ENCODE measurements at places on chromosomes 4 and X. TPM values are rescaled to one million over a fixed set of nuclear protein-coding genes. Genes with fewer than 3 reads are reported as not detected.

DNA sequence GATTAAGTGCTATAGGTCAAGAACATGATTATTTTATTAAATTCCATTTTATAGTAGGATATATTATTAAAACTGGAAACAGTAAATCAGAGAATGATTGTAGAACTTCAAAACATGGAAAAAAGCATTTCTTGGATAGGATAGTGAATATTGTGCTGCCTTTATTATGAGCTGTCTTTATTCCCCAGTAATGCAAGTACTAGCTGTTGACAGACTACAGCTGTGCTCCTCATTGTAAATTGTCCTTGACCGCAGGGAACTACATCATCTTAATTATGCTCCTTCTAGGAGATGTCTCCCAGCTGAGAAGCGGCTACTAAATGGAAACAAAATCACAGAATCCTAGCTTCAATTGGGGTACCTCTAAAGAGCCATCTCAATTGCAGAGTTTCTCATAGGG lies 1457.2 kb upstream of the PCDH7 start:
- H3K4me3 ChIP-seq = no peak overlapping the region
- DNase-seq = no peak
- H3K27me3 ChIP-seq = no peaks in the 10 kb centered on the region
- no peaks in the 10 kb centered on the region for H3K36me3 ChIP-seq
- H3K4me1 ChIP-seq = no peaks in the 10 kb centered on the region

HELT gene
- total RNA-seq = not detected

DNA sequence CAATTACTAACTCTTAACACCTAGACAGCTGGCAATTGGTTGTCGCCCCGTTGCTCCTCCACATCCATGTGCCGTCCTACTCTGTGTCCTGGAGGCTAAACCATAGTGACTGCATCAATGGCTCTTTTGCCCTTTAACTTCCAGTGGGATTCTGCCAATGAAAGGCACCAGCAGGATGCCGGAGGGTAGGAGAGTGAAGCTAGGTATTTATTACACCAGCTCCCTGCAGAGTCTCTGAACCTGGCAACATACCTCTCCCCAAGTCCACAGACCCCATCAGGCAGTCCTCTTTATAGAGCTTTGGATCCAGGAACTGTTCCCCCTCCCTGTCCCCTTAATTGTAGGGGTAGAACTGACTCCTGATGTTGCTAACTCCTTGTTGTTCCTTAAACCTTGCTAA lies 426.8 kb downstream of the HNRNPD start:
- no peaks in the 10 kb centered on the region for H3K27me3 ChIP-seq
- H3K27ac ChIP-seq = no peak overlapping the region
- no peaks in the 10 kb centered on the region for H3K36me3 ChIP-seq
- H3K4me3 ChIP-seq = no peak overlapping the region
- H3K4me1 ChIP-seq = no peaks in the 10 kb centered on the region
- DNase-seq = no peak

GRCh38 chrX:115134382-115134781 lies 54.8 kb upstream of the RBMXL3 start:
- DNase-seq = no peak
- H3K27me3 ChIP-seq = no peaks in the 10 kb centered on the region
- no peak overlapping the region for H3K27ac ChIP-seq

DNA sequence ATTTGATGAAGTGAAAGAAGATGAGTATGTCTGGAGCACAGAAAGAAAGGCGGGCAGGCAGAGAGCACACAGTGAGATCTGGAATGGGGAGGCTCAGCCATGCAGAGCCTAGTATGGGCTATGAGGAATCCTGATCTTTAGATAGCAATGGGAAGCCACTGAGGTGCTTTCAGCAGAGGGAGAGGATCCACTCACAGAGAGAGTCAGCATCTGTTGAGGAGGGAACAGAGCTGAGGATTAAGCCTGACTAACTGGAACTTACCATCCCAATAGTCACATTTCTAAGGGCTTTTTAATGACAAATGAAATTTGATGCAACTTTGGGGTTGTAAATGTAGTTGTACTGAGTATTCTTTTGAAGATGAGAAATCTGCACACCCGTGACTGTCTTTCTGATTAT lies 20.6 kb upstream of the FGFBP2 start:
- H3K27me3 ChIP-seq = no peaks in the 10 kb centered on the region
- DNase-seq = no peak
- peaks cover 61% of the 10 kb centered on the region for H3K36me3 ChIP-seq
- no peaks in the 10 kb centered on the region for H3K4me1 ChIP-seq

GRCh38 chr4:187811591-187811990 lies 184.0 kb upstream of the ZFP42 start:
- DNase-seq = no peak
- no peak overlapping the region for H3K4me3 ChIP-seq
- no peaks in the 10 kb centered on the region for H3K4me1 ChIP-seq
- no peaks in the 10 kb centered on the region for H3K27me3 ChIP-seq
- H3K27ac ChIP-seq = no peak overlapping the region
- no peaks in the 10 kb centered on the region for H3K36me3 ChIP-seq

DNA sequence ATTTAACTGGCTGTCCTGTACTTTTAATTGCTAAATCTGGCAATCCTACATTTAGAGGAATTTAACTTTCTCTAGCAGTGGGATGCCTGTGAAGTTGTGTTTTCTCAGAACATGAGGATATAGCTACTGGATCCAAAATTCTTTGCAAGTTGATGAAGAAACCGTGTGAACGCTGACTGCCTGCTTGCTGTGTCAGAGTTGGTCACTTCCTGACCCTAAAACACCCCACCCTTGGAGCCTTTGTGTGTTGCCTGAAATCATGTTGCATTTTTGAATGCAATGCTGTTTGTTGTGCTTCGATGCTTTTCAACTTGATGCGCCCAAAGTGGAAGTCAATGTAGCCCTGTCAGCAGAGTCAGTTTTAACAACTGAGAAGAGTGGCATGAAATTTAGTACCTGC lies 211.2 kb downstream of the ANK2 start:
- no peak for DNase-seq
- H3K27ac ChIP-seq = peak overlapping the region; percentile 25
- no peak overlapping the region for H3K4me3 ChIP-seq
- no peaks in the 10 kb centered on the region for H3K27me3 ChIP-seq
- H3K4me1 ChIP-seq = no peaks in the 10 kb centered on the region
